ENCODE measurements at places on chromosomes 7 and 10.
A peak's percentile ranks its signal among the peaks of the same experiment; 100 is the strongest.

DNA sequence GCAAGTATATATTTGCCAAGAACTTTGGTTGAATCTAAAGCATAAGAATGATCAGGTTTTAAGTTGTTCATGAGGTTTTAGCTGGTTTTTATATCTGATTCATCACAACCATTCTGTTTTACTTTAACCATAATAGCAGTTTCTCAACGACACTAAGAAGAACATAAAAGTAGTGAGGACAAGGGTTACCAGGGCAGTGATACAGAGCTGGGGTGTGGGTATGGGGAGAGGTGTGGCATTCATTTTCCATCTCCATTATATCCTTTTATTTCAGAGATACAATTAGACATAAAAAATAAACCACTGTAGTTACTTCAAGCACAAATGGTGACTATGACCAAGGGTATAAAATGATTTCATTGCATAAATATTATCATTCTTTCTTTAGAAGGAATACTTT, 149.8 kb upstream of the STEAP4 start:
- no peak for DNase-seq

DNA sequence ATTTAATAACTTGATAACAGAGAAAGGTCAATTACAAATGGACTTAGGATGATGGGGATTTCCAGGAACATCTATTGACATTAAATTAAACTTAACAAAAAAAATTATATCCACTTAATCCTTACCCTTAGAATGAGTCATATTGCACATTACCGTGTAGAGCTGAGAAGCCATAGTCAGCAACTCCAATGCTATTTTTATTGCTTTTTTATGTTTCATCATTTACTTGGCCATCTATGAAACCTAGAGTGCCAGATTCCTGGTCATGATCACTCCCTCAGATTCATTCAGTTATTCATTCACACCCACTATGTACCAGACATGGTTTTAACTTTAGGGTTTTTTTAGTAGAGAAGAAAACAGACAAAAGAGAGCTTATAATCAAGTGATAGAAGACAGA, 1180.4 kb downstream of the CNTNAP2 start:
- no peak for DNase-seq

DNA sequence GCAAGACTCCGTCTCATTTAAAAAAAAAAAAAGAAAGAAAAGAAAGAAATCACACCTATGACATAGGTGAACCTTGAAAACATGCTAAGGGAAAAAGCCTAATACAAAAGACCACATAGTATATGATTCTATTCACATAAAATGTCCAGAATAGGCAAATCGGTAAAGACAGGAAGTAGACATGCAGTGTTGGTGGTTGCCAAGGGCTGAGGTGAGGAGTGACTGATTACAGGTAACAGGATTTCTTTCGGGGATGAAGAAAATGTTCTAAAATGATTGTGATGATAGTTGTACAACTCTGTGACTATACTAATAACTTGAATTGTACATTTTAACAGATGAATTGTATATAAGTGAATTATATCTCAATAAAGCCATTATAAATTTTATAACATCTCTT, 3.3 kb downstream of the XPNPEP1 start:
- no peak for DNase-seq

GRCh38 chr7:64882341-64883112, 20.5 kb upstream of the ZNF273 start:
- peak; percentile 80 for DNase-seq

GRCh38 chr7:122305475-122306319, 1.1 kb upstream of the FEZF1 start:
- DNase-seq: no peak

DNA sequence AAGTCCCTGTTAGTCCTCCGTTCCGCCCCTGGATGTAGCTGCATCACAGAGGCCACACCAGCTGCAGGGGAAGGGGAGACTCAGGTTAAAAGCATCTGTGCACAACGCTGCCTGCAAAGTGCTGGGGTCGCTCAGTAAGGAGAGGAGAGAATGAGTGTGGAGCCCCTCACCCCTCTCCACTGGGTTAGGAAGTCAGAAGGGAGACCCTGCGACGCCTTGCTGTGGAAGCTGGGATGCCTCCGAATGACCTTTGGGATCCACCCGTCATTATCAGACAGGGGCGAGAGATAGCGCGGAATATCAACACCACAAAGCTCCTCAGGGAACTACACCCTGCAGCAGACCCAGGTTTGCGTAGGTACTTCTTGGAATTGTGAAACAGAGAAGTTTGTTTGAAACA, 167.7 kb upstream of the SHH start:
- no peak for DNase-seq

GRCh38 chr7:137296576-137296975, 47.0 kb downstream of the PTN start:
- no peak for DNase-seq

- peak; percentile 24 for DNase-seq
Measured at GRCh38 chr7:40329601-40330153, 194.9 kb downstream of the SUGCT start.

- DNase-seq: no peak
Measured at GRCh38 chr7:101547022-101547915, 81.8 kb downstream of the MYL10 start.

DNA sequence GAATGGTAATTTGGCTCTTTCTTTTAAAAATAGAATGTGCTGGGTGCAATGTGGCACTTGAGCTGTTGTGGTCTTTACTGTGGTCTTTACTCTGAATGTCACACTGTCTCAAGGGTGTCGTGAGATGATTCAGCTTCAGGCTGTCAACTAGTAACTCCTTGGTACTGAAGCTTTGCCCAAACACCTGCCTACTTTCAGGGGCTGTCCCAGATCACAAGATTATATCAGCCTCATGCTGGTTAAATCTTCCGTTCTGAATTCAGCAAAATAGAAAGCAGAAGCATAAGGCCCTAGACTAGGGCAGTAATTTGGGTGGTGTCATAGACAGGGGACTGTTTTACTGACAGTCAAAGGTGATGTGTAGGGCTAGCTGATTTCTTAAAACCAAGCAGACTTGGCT, 110.9 kb downstream of the BAMBI start:
- DNase-seq: no peak
